Right cardiac atrium (tissue), 5 donors: ENCODE measurements at places on chromosomes 2 and 18. TPM values are rescaled to one million over a fixed set of nuclear protein-coding genes. Genes with fewer than 3 reads are reported as not detected.

DNA sequence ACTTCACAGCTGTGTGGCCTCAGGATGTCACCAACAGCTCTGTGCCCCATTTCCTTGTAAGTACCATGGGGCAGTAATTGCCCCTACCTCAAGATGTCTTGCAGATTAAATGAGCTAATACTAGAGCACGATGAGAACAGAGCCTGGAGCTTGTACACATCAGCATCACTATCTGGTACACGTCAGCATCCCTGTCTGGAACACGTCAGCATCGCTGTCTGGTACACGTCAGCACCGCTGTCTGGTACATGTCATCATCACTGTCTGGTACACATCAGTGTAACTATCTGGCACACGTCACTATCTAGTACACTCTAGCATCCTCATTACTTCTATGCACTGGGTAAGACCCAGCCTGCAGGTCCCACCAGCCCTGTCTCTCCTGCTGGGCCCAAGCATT lies 37.2 kb downstream of the AQP12A start:
- no peak for DNase-seq

Gene BOK
- 3.5 TPM for polyA plus RNA-seq

DNA sequence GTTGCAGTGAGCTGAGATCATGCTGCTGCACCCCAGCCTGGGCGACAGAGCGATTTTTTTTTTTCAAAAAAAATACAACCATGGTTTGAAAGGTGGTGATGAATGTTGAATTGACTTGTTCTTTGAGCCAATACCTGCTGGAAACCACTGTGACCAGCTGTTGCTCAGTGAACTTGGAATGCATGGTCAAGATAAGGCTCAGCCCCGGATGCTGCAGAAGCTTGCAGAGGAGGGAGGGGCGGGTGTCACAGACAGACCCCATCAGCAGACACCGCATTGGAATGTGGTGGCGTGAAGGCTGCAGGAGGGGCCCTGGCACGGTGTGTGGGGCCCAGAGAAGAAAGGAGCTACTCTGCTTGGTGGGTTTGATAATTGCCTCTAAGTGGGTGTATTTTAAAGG lies 91.6 kb downstream of the ITGB1BP1 start:
- DNase-seq = no peak

DNA sequence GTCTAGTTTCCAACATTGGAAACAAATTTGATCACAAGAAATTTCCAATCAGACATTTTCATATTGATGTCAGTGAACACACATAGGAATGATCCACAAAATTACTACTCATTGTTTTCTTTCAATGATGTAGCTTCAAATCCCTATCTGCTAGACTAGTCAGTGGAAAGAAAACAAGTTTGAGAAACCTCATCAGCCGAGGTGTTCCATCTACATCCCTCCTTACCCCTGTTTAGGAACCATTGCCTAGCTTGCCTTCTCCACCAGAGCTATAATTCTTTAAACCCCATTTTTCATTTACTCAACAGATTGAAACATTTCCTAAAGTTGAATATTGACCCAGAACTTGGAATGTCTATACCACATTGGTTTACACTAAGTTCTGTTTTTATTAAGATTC lies 45.3 kb downstream of the HNMT start:
- DNase-seq = no peak

Gene KCNG2
- not detected for polyA plus RNA-seq

Gene KANSL1L
- 6.2 TPM for polyA plus RNA-seq

DNA sequence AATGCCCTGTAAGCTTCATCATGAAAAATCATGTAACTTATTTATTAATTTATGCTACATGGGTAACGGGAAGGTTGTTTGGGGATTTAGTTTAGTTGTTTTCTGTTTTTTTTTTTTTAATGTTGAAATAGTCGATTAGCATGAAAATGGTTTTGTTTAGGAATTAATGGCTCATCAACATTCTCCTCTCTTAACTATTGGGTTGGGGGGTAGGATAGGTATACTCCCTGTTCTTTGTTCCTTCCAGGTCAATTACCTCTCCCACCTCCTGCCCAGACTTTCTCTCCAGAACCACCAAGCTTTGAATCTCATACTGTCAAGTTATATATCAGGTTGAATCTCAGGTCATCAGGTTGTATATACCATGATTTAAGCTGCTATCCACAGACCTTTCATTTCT lies 568.7 kb upstream of the DSEL start:
- no peak for DNase-seq

- DNase-seq = no peak
Measured at GRCh38 chr18:36595046-36595817, 233.6 kb downstream of the TPGS2 start.

Gene EGR4
- polyA plus RNA-seq = 0.48 TPM

GRCh38 chr18:49322765-49323490 lies 137.5 kb downstream of the DYM start:
- DNase-seq = no peak

- no peak for DNase-seq
Measured at GRCh38 chr2:207140265-207140664, 25.5 kb downstream of the KLF7 start.
